ENCODE measurements at places on chromosomes 6 and 20. TPM values are rescaled to one million over a fixed set of nuclear protein-coding genes. Genes with fewer than 3 reads are reported as not detected.

The TRAPPC3L gene
- not detected for total RNA-seq

The CALHM5 gene
- 0.29 TPM for total RNA-seq

The MMUT gene
- 3.7 TPM for total RNA-seq

The NANP gene
- total RNA-seq: 7.0 TPM

The TENT5A gene
- 4.5 TPM for total RNA-seq

The HAO1 gene
- total RNA-seq: 0.08 TPM

The SLPI gene
- not detected for total RNA-seq

The TOMM34 gene
- 94.4 TPM for total RNA-seq

The FAM229B gene
- total RNA-seq: 13.4 TPM

The POU5F1 gene
- total RNA-seq: 0.21 TPM

The MUC21 gene
- total RNA-seq: not detected

The PSORS1C2 gene
- not detected for total RNA-seq

The PTK7 gene
- 25.7 TPM for total RNA-seq

The TBXT gene
- not detected for total RNA-seq

The ACTL10 gene
- 9.6 TPM for total RNA-seq

Data from A375 (cell line).